ENCODE measurements at places on chromosomes 11 and 22. TPM values are rescaled to one million over a fixed set of nuclear protein-coding genes. Genes with fewer than 3 reads are reported as not detected.

SLC22A8 gene
- 0.46 TPM for polyA plus RNA-seq

GRCh38 chr11:70790671-70791300 is 392.5 kb downstream of the CTTN start:
- DNase-seq, result no peak

OR51B5 gene
- polyA plus RNA-seq, result 0.33 TPM

GAL3ST1 gene
- 46.6 TPM for polyA plus RNA-seq

Data from spinal cord (tissue), 10 donors.